ENCODE measurements at places on chromosomes 12 and 14.
A peak's percentile ranks its signal among the peaks of the same experiment; 100 is the strongest.

DNA sequence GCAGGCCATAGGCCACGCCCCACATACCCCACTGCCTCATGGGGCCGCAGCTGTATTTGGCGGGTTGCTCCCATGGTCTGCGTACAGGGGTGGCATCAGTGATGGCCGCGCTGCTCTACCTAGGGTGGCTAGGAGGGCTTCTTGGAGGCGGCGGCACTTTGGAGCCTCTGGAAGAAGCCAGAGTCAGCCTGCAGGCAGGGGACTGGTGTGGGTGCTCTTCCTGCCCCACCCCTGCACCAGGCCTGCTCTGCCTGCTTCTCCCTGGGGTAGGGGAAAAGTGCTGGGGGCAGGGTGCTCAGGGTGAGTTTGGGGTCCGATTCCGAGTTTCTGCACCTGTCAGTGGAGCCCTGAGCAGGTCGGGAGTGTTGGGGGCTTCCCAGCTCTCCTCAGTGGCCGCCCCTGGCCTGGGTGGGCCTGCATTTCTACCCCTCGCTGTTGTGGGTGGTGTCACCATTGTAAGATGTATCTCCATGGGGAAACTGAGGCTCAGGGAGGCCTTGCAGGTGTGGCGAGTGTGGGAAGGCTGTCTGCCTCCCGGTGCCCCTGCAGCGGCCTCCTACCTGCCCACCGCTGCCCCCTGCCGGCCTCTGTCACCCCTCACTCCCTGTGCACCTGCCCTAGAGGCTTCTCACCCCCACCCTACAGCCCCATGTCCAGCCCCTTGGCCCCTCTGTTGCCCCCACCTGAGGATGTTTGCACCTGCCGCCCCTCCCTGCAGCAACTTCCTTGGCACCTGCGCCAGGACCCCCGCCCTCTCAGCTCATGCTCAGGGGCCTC is 5.5 kb downstream of the CEP170B start:
- peak; percentile 14 for DNase-seq

- no peak for DNase-seq
These were observed 362.6 kb downstream of the BCL11B start for GRCh38 chr14:98909251-98909944.

GRCh38 chr12:104064031-104064841 is at the start of gene HCFC2:
Gene HCFC2, plus strand, starts transcription at chr12:104064531. Its CDS starts 30 bp downstream, at chr12:104064561.
- peak; percentile 85 for DNase-seq

- DNase-seq, result peak; percentile 39
These were observed 23.1 kb upstream of the HELB start for GRCh38 chr12:66279123-66279712.

GRCh38 chr12:101671157-101671791 is 26.2 kb upstream of the CHPT1 start:
- peak; percentile 4 for DNase-seq

Measured in activated effector memory CD4-positive, alpha-beta T cell treated with Interleukin-2 at 50 U/mL for 16 hours (primary cell).